ENCODE measurements at places on chromosomes 5 and 9.

DNA sequence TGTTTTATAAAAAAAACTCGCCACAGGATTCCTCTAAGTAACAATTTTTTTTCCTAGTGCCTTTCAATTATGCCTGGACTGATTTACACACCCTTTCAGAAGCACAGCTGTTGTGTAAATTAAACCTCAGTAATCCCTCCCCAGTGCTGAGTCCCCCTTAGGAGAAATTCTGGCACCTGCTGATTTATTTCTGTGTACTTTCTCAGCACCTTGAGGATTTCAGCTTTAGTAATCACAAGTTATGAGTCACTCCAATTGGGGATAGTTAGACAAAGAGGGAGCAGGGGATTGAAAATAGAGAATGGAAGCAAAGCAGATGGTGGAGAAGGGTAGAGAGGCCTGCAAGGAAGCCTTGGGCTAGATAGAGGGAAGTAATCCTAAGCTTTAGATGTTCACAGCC lies 171.7 kb downstream of the TTLL11 start:
- DNase-seq: no peak

DNA sequence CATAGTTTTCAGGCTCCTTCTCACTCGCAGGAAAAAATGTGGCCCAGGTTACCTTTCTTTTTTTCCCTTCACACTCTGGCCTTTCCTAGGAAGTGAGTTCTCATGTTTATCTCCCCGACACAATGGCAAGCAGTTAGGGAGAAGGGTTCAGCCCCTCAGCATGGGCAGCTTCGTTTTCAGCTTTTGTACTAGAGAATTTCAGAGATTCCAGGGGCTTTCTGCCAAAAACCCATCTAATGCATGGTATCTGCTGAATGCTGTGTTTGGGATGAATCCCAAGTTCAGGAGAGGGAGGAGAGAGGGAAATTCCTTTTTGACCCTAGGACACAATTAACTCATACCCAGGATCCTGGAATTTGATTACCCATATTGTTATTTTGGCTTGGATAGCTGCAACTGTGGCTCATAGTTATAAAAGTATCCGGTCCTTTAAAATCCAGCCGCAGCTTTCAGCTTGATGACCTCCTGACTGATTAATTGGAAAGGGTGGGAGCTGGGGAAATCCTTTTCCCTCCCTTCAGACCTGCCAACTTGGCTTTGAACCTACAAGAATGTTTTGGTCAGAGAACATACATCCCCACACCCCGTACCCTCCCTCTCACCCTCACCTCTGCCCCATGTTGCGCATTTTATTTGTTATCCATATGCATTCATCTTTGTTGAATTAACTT lies 78.4 kb downstream of the TMEM252 start:
- DNase-seq: no peak

DNA sequence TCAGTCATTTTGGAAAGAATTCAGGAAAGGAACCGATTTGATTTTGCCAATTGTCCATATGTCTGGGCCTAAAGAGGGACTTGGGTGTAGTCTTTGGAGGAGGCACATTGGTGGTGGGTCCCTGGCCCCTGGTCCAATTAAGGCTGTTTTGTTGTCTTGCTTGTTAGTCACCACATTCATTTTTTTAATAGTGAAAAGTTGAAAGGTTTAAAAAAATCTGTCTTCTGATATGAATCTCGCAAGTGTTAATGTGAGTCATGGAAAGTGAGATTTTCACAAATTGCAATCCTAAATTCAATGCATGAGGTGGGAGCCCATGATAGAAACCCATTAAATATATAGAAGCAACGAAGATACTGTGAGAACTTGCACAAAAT lies 165.9 kb upstream of the OTULINL start:
- no peak for DNase-seq

DNA sequence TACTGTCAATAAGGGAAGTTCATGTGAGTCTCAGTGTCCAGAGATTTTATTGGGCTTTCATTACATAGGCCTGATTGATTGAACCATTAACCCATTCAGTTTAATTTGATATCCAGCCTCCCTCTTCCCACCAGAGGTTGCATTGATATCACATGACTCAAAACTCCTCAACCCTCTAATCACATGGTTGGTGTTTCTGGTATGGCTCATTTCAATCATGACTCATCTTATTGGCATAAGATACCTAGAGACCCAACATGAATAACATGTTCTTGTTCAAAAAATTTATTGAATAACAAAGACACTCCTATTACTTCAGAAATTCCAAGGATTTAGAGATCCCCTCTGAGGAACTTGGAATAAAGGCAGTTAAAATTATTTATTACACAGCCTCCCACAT lies 982.2 kb downstream of the TLE1 start:
- DNase-seq: no peak

- no peak for DNase-seq
Observed at GRCh38 chr5:121105921-121106320, 641.8 kb downstream of the PRR16 start.

- no peak for DNase-seq
Observed at GRCh38 chr5:105263515-105263914, 1700.9 kb upstream of the NUDT12 start.

GRCh38 chr5:124847907-124848306 lies 101.5 kb upstream of the ZNF608 start:
- DNase-seq: no peak

DNA sequence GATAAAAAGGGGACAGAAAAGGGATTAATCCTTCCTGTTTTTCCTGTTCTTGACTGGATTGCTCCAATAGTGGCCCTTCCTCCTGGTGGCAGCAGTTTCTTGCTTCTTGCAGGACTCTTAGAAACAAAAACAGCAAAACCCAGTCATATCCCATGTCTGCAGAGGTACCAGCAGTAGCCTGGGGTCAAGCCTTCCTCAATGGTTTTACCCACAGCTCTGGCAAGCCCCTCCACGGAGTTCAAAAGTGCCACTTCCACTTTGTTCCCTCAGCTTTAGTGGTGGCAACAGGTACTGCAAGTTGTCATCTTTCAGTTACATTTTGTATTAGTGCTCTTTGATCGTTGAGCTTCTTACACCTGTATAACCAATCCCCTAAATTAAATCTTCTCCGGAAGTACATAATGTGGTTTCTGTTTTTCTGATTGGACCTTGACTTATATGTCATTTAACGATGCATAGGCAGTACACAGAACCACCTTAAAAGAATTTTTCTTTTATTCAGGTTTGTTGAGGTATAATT lies 8.7 kb upstream of the RANBP6 start:
- DNase-seq: no peak
